Activated CD4-positive, alpha-beta memory T cell treated with anti-CD3 and anti-CD28 coated beads, Interleukin-2, amount 10 ng/mL, durations not matched to agents 7 days and 5 days (primary cell): ENCODE measurements at places on chromosomes 3 and 15. TPM values are rescaled to one million over a fixed set of nuclear protein-coding genes. Genes with fewer than 3 reads are reported as not detected.
A peak's percentile ranks its signal among the peaks of the same experiment; 100 is the strongest.

DNA sequence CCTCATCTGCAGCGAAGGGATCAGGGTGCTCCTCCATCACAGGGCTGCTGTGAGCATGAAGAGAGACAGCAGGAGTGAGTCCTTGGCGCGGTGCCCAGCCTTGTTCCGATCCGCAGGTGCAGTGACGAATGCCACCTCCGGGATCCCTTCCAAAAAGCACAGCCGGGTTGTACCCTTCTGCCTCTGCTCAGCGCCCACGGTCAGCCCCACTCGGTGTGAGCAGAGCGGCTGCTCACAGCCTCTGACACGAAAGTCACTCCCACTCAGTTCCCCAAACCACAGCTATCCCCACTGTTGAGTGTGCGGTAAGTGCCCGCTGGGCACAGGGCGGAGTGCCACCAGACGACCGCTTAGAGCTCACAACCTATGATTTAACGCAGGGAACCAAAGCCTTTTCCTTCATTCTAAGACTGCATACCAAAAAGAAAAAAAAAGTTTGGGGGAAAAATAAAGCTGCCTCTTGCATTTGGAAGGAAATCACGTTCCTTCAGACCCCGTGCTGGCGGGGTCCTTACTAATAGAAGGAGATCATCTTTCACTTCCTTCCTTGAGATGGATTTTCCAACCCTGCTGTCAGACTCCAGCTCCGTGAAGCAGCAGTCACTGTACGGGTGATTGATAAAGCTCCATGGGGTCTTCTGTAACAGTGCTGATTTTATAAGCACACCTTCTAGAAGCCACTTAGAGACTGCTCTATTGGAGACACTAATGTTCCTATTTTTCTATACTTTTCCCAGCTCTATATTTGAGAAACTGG lies 34.7 kb upstream of the TUBGCP5 start:
- no peaks in the 10 kb centered on the region for H3K36me3 ChIP-seq
- H3K4me3 ChIP-seq = no peak overlapping the region
- no peak for DNase-seq
- H3K27me3 ChIP-seq = no peaks in the 10 kb centered on the region

DNA sequence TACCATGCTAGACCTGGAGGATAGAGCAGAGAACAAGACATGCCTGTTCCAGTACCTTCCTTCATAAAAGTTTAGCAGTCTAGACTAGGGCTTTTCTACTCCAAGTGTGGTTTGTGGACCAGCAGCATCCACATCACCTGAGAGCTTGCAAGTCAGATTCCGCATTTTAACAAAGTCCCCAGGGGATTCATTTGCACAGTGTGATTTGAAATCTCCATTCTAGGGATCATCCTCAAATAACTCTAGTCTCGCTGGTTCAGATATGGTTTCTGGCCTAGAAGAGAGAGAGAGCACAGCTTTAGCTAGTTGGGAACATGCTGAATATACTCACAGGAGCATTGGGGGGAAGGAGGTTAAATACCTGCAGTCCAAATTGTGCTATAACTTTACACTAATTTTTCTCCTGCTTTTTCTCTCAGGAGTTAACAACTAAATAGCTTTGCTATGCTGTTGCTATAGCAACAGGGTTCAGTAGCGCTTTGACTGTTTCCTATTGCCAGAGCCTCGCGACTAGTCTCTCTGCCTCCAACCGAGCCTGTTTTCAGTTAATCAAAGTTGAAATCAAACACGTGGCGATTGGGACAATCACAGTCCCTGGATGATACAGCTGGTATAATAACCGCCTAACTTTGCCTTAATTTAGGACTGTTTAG lies 64.0 kb upstream of the RASGRF1 start:
- no peak for DNase-seq
- H3K4me1 ChIP-seq = no peaks in the 10 kb centered on the region
- H3K27me3 ChIP-seq = peaks cover 18% of the 10 kb centered on the region

DNA sequence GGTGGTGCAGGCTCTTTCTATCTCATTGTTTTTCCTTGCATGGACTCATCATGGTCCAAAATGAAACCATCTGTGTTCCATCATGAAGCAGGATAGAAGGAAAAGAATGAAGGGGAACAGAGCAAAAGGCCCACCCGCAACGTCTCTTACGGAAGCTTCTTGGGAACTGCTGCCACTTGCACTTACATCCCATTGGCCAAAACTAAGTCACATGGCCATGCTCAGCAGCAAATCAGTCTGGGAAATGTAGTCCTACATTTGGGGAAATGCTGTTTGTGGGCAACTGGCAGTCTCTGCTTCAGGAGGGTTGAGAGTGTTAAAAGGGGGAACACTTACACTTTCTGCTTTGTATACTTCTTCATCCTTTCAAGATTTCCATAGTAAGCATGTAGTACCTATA lies 191.6 kb downstream of the SV2B start:
- H3K36me3 ChIP-seq = no peaks in the 10 kb centered on the region
- DNase-seq = no peak
- H3K27ac ChIP-seq = no peak overlapping the region
- H3K4me1 ChIP-seq = no peaks in the 10 kb centered on the region
- H3K4me3 ChIP-seq = no peak overlapping the region

GRCh38 chr3:12662593-12663400 lies 1.1 kb downstream of the RAF1 start:
- peaks cover 19% of the 10 kb centered on the region for H3K36me3 ChIP-seq
- H3K27me3 ChIP-seq = no peaks in the 10 kb centered on the region
- peak overlapping the region; percentile 99 for H3K27ac ChIP-seq
- H3K4me1 ChIP-seq = peaks cover 37% of the 10 kb centered on the region

DNA sequence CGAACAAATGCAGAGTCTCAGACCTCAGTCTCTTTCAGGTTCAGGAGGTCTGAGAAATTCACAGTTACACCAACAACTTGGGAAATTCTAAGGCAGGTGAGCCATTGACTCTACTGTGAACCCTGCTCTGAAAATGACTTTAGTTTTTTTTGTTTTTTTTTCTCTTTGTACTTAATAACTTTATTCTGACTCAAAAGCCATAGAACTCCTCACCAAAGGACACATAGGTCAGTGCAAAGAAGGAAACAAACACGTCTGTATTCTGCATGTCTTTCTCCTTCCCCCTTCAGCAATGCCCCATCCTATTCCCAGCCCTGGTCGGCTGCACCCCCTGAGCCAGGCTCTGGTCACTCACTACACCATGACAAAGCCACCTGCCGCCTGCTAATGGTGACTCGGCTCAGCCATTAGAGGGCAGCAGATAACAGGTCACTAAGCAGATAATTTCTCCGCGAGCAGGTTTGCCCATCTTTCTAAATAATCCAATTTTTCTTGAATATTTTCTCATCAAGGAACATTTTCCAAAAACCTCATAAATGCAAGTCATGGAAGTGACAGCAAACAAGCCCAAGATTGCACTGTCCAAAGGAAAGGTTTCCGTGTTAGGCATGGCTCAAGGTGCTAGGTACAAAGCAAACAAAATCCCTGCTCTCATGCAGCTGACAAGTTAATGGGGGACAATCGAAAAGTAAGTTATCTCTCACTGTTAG lies 37.7 kb downstream of the TM4SF4 start:
- H3K27ac ChIP-seq = no peak overlapping the region
- peaks cover 8% of the 10 kb centered on the region for H3K27me3 ChIP-seq
- no peak overlapping the region for H3K4me3 ChIP-seq
- H3K36me3 ChIP-seq = no peaks in the 10 kb centered on the region
- H3K4me1 ChIP-seq = peaks cover 14% of the 10 kb centered on the region
- peak; percentile 37 for DNase-seq

Gene CLDN11
- not detected for total RNA-seq
